Activated T-helper 2 cell treated with anti-CD3 and anti-CD28 coated beads, Interferon-gamma antibody, Interleukin-2, Interleukin-4, amounts not matched to agents 10 μg/mL and 5 μg/mL and 100 μg/mL, durations not matched to agents 14 hours and 24 hours and 36 hours (primary cell): ENCODE measurements at places on chromosomes 6 and 20.
A peak's percentile ranks its signal among the peaks of the same experiment; 100 is the strongest.

DNA sequence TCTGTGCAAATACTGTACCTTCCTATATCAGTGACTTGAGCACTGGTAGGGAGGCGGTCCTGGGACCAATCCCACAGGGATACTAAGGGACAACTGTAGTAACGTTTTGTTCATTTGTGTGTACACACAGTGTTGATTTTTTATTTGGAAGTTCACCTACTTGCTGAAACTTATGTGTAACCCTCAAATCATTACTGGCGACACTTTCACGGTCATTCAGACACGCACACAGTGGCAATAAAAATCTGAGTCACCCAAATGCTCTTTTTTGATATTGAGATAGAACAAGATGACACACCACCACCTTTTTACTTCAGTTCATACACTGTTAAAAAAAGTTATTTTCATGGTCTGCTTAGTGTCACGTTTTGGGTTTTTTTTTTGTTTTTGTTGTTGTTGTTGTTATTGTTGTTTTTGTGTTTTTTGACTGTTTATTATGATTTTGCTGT lies 79.8 kb downstream of the QKI start:
- no peak for DNase-seq

DNA sequence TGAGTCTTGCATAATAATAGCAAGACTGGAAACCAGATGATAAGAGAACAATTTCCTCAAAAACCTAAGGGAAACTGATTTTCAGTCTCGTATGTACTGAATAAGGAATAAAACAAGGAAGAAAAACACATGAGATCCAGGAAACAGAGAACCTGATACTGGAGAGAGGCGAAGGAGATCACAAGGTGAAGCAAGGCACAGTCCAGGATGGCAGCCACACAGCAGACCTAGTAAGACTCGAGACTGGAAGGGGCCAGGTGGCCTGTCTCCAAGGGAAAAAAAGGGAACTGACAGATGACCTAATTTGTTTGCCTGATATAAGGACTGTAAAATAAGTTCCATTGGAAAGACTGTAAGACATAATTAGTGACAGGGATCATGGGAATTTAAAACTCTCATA lies 71.1 kb downstream of the TASP1 start:
- DNase-seq = no peak

GRCh38 chr20:43243672-43244269 lies 54.1 kb upstream of the PTPRT start:
- DNase-seq = no peak

- no peak for DNase-seq
Observed at GRCh38 chr20:62797671-62798532, 1.6 kb downstream of the MRGBP start.

GRCh38 chr6:22512686-22513427 lies 56.5 kb upstream of the HDGFL1 start:
- DNase-seq = no peak

DNA sequence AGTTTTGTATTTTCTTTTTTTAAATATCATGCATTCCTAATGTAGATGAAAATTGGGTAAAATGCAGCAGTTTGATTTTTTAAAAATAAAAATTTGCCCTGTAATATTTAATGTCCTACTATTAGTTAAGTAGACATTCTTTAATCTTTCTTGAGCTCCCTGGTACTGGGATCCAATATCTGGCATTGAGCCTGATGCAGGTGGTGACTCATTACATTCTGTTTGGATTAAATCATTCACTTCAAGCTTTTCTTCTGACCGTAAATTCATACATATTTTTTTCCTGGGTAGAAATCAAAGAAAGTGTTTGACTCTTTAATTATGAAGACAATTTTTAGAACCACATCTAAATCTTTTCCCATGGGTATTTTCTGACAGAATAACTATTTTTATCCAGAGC lies 768.8 kb upstream of the SLC35B3 start:
- DNase-seq = no peak

GRCh38 chr20:58818586-58819285 lies 32.0 kb downstream of the GNAS-AS1 start:
- peak; percentile 55 for DNase-seq

DNA sequence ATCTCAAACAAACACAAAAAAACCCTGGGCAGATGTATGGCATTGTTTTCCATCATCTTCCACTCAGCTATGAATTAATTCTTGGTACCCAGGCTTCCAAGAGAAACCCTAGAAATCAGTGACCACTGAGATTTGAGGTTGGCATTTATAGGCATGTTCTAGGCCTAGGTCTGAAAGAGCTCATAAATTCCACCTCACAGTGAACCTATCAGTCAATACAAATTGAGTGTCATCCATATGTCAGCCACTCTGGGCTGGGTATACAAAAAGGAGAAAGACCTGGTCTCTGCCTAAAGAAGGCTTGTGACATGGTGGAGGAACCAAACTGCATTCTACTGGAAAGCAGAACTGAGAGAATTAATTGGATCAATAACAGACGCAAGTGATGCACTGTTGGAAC lies 30.2 kb downstream of the C20orf173 start:
- no peak for DNase-seq

GRCh38 chr6:112910256-112910655 lies 563.1 kb downstream of the RFPL4B start:
- no peak for DNase-seq

DNA sequence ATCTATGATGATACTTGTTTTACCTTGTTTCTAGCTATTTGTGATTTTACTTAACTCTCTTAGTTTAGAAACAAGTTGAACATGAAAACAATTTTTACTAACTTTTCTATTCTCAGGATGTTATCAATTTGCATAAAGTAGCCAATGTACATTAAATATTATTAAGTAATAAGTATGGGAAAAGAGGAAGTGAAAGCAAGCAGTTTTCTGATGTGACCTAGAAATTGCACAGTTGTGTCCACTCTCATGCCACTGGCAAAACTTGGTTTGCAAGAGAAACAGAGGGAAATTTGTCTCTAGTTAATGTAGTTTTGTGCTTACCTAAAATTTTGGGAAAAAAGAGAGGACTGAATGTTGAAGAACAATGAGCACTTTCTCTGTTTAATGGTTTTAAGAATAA lies 19.2 kb upstream of the TSPYL1 start:
- no peak for DNase-seq

DNA sequence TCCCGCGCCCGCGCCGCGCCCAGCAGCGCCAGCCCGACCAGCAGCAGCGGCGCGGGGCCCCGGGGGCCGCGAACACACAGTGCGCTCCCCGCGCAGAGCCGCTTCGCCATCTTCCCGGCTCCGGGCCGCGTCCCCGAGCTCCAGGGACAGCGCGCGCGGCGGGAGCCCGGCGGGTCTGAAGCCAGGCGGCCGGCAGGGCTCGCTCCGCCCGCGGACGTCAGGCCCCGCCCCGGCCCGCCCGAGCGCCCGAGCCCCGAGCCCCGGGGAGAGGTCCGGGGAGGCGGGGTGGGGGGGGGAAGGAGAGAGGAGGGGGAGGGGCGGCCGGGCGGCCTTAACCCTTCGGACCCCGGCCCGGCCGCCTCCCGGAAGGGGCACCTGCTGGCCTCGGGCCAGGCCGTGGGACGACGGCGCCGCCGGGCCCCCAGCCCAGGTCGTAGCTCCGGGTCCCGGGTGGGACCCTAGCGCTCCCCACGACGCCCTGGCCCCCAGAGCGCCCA lies at the start of gene LAMA5:
LAMA5 (minus strand) TSS at position 177 of the 497 bp plus-strand sequence; CDS start at position 110, 67 bp downstream.
- DNase-seq = no peak

DNA sequence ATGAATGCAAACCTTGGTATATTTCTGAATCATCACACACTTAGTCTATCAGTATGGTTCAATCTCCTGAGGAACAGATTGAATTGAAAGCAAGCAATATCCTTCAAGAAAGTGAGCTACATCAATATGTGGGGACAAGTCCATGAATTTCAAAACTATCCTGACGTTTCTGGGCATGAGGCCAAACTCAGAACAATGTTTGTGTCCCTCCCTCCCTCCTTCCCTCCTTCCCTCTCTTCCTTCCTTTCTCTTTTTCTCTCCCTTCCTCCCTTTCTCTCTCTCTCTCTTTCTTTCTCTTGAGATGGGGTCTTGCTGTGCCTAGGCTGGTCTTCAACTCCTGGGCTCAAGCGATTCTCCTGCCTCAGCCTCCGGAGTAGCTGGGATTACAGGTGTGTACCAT lies 27.9 kb upstream of the SYNCRIP start:
- no peak for DNase-seq

DNA sequence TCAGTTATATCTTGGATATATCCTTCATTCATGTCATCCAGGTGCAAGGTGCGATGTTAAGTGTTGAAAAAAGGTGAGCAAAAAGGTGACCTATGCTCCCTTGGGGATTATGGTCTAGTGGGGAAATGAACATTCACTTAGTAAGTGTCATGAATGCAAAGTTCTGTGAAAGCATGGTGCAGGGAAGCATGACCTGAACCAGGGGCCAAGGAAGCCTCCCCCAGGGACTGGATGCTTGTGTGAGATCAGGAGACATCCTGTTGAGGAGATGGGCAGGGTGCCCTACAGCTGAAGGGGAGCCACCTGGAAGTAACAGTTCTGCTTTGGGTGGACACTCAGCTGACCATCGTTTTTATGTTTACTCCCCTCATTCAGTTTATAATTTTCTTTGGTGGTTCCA lies 179.5 kb downstream of the SYNDIG1 start:
- DNase-seq = no peak

GRCh38 chr20:47354714-47355488 lies 1.6 kb downstream of the ZMYND8 start:
- no peak for DNase-seq

- DNase-seq = no peak
Observed at GRCh38 chr6:2984738-2985406, 13.5 kb upstream of the SERPINB6 start.

DNA sequence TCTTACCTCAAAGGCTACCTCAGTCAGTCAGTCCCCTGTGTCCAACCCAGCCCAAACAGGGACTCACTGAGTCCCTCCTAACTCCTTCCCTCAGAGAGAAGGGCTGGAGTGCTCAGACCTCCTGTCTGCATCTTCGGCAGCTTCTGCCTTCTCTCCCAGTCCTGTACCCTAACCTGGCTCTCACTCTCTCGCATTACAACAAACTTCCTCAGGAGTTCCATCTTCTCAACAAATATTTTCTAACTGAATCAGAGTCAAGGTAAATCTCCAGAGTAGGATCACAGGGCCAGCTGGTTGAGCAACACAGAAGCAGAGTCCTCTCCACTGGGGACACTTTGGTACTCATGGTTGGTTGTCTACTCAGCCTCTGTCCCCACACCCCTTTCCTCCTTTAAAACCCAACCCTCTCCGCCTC lies 92.3 kb downstream of the MRPL14 start:
- DNase-seq = no peak

DNA sequence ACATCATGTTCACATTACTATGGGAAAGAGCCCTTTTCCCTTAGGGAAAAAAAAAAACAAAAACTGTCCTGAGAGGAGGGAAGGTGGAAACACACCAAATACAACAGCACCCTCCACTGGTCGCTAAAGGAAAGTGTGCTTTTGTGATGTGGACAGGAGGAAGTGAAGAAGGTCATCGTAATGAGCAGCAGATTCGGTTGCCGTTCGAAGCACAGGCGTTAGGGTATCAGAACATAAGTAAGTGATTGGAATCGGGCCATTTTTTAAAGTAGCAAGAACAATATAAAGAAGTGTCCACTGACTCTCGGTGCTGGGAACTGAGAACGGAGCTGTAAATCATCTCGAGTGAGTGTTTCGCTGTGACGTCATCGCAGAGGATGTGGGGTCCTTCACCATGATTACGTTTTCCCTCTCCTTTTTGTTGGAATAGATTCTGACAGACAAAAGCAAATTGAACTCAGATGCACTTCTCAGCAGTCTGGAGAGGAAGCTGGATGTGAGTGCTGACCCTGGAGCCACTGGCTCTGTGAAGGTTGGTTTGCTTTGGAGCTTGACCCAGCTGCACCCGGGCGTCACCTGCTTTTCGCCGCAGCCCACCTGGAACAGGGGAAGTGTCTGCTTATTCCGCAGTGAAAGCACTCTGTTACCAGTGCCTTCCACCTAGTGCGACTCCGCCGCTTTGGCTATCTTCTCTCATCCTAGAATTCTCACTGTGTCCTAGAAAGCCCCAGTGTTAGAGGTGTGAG lies 203.6 kb upstream of the GMDS start:
- no peak for DNase-seq

DNA sequence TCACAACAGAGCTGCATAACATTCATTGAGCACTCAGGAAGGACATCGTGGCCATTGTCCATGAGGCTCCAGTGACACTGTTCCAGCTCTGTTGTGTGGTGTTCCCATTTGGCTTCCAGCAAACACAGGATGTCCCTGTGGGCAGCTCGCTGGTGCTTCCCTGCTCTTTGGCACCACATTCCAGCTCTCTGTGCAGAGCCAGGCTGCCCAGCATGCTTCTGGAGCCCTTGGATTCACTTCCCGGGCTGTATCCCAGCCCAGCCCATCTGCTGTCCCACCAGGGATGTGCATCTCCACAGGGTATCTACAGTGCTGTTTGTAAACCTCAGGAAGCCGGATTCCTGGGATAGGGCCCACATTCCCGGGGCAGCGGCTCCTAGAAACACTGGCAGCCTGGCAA lies 57.2 kb downstream of the CTCFL start:
- no peak for DNase-seq

DNA sequence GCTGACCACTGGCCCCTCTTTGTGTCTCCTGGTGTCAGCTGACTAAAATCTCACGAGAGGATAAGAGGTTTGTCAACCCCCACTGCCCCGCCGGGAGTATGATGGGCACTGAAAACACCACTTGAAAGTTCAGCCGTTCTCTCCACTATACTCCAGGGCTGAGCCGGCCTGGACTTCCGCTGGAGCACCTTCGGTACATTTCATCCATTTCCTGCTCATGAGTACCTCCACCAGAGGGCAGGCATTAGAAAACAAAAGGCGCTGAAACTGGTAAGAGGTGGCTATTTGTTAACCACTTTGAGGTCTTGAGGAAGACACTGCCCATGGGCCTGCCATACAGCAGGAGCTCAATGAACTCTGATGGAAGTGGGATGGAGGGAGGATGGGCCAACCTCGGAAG lies 17.9 kb upstream of the ANKRD60 start:
- no peak for DNase-seq

DNA sequence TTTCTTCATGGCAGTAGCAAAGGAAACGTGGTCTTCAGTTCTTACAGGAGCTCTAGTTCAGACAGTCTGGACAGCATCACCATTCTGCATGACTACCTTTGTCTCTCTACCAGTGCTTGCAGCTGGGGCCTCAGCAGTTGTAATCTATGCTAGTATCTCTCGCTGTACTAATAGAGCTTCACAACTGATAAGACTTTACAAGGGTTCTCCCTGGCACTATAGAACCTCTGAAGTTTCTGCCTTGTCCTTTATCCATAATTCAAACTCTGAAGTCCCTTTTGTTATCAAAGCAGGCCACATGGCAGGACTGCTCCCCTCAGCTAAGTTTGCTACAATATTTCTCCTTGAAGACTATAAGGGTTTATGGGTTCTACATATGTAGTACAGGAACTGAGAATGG lies 842.1 kb upstream of the ADGRB3 start:
- DNase-seq = no peak

DNA sequence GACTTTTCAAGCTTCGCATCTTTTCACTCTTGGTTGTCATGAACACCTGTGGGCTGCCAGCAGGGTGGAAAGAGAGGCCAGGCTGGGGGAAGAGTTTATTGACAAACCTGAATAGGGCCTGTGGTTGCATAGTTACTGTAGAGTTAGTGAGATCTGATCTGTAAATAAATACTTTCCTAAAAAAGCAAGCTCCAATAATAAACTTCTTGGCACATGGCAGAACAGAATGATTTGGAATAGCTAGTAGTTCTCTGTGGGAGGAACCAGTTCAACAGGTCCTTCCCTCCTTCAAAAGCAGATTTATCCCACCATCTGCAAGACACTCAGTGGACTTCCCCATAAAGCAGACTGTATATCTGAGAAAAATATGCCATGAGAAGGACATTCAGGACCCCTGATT lies 445.0 kb downstream of the HACE1 start:
- no peak for DNase-seq
